ENCODE measurements at places on chromosomes 4 and X. TPM values are rescaled to one million over a fixed set of nuclear protein-coding genes. Genes with fewer than 3 reads are reported as not detected.

DNA sequence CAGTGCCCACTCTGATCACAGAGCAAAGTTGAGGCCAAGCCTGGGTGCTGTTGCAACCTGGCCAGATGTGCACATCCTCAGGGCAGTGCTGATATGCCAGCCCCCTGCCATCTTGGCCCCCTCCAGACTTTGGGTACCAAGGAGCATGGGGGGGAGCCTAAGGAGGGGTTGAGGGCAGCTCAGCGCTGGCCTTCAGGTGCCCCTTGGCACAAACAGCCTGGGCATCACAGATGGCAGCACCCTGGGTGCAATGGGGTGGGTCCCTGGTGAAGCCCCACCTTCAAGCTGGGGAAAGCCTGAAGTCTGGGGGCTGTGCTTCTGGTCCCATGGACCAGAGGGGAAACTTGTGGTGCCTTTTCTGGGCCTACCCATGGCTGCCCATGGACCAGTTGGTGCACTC is 163.0 kb downstream of the FAM47A start:
- DNase-seq, result no peak

- DNase-seq, result no peak
Observed at GRCh38 chrX:132277953-132278614, 58.8 kb upstream of the RAP2C start.

GRCh38 chr4:86938771-86939520 is 4.1 kb downstream of the AFF1 start:
- no peak for DNase-seq

GRCh38 chrX:144715337-144715736 is 532.0 kb upstream of the SPANXN1 start:
- no peak for DNase-seq

DNA sequence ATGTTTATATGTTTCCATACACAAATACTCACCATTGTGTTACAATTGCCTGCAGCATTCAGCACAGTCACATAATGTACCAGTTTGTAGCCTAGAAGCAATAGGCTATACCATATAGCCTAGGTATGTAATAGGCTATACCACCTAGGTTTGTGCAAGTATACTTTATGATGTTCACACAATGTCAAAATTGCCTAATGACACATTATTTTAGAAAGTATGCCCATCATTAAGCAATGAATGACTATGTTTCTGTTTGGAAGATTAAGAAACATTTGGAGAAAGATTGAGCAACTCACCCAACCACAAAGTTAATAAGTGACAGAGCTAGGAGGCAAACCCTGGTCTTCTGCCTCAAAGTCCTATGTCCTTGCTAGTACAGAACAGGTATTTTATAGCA is 96.8 kb upstream of the GRIA3 start:
- peak; percentile 81 for DNase-seq

DNA sequence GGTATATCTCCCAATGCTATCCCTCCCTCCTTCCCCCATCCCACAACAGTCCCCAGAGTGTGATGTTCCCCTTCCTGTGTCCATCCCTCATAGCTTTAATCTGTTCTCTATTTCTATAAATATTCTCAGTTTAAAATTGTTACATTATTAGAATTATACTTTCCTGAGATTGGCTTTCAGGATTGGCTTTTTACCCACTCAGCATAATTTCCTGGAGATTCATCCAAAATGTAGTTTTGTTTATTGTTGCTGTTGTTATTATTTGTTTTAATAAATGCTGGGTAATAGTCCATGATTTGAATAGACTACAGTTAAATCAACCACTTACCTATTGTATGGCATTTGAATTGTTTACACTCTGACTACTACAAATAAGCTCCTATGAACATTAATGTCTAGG is 936.4 kb downstream of the FAT4 start:
- no peak for DNase-seq

GRCh38 chr4:81648576-81649275 is 177.0 kb upstream of the RASGEF1B start:
- no peak for DNase-seq

DNA sequence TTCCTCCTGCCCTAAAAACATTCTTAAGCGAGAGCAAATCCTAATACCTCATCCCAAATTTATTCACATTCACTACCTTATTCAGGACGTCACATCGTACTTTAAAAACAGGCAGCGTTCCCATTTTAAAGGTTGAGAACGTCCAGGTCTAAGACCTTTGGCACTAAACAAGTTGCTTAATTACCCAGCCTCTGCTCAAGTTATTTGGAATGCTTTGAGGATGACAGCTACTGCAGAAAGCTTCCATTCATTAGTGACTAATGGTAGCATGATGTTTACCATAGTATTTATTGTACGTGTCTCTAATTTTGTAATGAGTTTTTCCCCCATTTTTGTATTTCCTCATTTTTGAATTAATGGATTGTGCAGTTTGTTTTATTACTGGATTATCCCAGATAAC is 1.5 kb downstream of the USP38 start:
- peak; percentile 37 for DNase-seq

GRCh38 chr4:25915353-25915705 is 1.3 kb downstream of the SMIM20 start:
- DNase-seq, result no peak

- DNase-seq, result no peak
Observed at GRCh38 chrX:20571611-20572010, 304.9 kb upstream of the RPS6KA3 start.

DNA sequence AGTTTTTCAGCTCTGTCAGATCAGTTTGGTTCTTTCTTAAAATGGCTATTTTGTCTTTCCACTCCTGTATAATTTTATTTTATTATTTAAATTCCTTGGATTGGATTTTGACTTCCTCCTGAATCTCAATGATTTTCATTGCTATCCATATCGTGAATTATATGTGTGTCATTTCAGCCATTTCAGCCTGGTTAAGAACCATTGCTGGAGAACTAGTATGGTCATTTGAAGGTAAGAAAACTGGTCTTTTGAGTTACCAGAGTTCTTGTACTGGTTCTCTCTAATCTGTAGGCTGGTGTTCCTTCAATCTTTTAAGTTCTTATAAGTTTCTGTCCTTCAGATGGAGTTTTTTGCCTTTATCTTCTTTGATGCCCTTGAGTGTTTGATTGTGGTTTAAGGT is 815.5 kb downstream of the KLHL13 start:
- no peak for DNase-seq

- no peak for DNase-seq
Observed at GRCh38 chrX:137151403-137151802, 117.6 kb upstream of the GPR101 start.

DNA sequence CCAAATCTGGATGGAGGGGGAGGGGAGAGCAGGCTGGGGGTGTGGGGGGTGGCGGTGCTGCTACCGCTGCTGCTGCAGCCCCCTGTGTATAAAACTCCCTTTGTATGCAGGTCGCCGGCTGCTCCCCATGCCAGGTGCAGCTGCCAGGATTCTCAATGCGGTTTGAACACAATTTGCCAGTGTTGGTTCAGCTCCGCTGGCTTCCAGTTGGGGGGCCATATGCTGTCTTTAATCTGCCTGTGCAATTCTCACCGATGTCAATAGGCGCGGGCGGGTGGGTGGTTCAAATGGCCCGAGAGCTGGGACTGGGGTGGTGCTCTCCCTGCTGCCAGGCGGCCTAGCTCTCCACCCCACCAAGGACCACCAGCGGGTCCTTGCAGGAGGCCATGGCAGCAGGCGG is 257.6 kb downstream of the BCOR start:
- DNase-seq, result no peak

- peak; percentile 33 for DNase-seq
Observed at GRCh38 chr4:118282692-118283091, 70.1 kb downstream of the PRSS12 start.

The ARMCX4 gene
- total RNA-seq, result not detected

The MAGEA8 gene
- not detected for total RNA-seq

The BGN gene
- total RNA-seq, result 0.18 TPM

The GAB1 gene
- total RNA-seq, result 17.8 TPM
